ENCODE measurements at places on chromosomes 5 and 9. TPM values are rescaled to one million over a fixed set of nuclear protein-coding genes. Genes with fewer than 3 reads are reported as not detected.

DNA sequence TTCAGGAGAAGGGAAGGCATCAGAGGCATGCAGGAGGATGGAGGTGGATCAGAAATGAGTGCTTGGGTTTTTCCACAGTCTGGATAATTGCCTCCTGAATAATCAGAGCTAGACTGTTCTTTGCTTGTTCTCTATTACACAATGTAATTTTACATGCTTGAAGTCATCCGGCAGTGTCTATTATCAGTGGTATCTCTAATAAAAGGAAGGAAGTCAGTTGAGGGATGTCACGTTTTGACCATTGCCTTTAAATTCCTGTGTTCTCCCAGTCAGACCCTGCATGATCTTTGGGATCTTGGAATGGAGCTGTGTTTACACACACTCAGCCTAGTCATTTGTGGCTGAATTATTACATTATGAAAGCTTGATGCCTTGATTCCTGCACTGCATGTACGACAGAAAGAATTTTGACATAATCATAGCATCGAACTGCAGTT, 91.0 kb downstream of the PDE8B start:
- no peaks in the 10 kb centered on the region for H3K4me1 ChIP-seq
- DNase-seq, result no peak
- no peaks in the 10 kb centered on the region for H3K36me3 ChIP-seq
- H3K27me3 ChIP-seq, result peaks cover 19% of the 10 kb centered on the region

GRCh38 chr5:39758426-39758825, 333.6 kb upstream of the DAB2 start:
- H3K27me3 ChIP-seq, result peaks cover 5% of the 10 kb centered on the region
- H3K36me3 ChIP-seq, result no peaks in the 10 kb centered on the region
- DNase-seq, result no peak
- no peak overlapping the region for H3K4me3 ChIP-seq
- no peak overlapping the region for H3K27ac ChIP-seq

The HAVCR1 gene
- total RNA-seq, result 2.7 TPM

DNA sequence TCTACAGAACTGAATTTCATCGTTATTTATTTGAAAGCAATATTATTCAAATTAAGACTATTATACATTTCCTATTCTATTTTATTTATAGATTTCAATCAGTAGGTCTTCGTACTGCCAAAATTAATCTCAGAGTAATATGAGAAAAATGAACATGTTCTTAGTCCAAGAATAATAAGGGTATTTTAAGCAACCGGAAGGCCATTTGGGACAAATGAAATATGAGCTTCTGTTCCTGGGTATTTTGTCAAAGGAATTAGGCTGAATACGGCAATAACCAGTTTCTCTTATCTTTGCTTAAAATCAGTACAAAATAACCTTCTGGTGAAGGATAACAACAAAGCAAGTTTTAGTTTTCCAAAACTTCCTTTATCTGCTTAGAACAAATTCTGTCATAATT, 410.3 kb upstream of the PRR16 start:
- no peak overlapping the region for H3K4me3 ChIP-seq
- no peaks in the 10 kb centered on the region for H3K36me3 ChIP-seq
- H3K27ac ChIP-seq, result no peak overlapping the region
- H3K27me3 ChIP-seq, result no peaks in the 10 kb centered on the region
- no peaks in the 10 kb centered on the region for H3K4me1 ChIP-seq

DNA sequence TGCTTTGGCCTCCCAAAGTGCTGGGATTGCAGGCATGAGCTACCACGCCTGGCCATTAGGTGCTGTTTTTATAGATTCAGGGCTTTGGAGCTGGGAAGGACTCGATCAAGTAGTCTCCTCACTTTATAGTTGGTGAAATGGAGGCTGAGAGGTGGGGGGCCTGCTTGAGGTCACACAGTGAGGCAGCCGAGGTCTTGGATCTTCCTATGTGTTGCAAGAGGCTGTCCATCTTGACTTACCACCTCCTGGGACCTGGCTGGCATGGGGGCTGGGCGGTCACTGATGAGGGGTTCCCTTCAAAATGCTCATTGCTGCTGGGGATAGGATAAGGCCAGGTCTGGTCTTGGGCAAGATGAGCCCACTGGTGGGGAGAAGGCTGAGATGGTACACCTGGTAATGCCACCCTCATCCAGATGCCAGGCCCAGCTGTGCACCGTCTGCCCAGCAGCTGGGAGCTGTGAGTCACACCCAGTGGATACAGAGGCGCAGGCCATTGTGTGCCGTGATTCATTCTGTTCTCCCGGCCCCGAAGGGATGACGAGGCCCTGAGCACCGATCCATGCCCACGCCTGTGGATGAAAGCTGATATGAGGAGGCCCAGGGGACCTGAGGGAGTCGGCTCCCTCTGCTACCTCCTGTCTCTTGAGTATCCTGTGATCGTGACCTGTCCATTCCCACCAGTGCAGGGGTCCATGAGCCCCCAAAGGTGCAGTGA, 10.5 kb upstream of the NDST1 start:
- H3K27ac ChIP-seq, result no peak overlapping the region
- no peak overlapping the region for H3K4me3 ChIP-seq
- no peaks in the 10 kb centered on the region for H3K4me1 ChIP-seq
- no peaks in the 10 kb centered on the region for H3K27me3 ChIP-seq
- DNase-seq, result no peak
- H3K36me3 ChIP-seq, result no peaks in the 10 kb centered on the region

DNA sequence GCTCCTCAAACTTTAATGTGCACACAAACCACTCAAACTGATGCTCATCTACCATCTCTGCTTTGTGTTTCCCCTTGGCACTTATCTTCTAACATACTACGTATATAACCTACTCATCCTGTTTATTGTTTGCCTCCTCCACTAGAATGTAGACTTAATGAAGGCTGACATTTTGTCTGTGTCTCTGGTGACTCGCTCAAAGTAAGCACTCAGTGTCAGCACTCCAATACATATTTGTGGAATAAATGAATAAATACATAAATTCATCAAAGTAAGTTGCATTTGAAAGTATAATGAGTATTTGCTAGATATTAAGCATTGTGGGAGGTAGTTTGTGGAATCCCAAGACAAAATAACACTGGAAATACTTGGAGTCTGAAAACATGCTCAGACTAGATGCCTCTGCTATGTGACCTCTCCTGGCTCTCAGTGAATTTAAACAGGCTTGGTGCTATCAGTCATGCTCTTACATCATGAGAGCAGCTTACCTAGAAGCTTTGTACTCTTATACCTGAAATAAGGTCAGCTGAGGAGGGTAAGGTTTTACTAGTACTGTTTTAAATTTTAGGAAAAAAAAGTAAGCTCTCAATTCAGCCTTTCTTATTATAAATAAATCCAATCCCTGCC, 37.0 kb upstream of the RANBP6 start:
- peaks cover 1% of the 10 kb centered on the region for H3K27me3 ChIP-seq
- no peak overlapping the region for H3K27ac ChIP-seq
- H3K4me3 ChIP-seq, result no peak overlapping the region
- DNase-seq, result no peak
- no peaks in the 10 kb centered on the region for H3K36me3 ChIP-seq

The SPATA24 gene
- total RNA-seq, result 3.3 TPM

DNA sequence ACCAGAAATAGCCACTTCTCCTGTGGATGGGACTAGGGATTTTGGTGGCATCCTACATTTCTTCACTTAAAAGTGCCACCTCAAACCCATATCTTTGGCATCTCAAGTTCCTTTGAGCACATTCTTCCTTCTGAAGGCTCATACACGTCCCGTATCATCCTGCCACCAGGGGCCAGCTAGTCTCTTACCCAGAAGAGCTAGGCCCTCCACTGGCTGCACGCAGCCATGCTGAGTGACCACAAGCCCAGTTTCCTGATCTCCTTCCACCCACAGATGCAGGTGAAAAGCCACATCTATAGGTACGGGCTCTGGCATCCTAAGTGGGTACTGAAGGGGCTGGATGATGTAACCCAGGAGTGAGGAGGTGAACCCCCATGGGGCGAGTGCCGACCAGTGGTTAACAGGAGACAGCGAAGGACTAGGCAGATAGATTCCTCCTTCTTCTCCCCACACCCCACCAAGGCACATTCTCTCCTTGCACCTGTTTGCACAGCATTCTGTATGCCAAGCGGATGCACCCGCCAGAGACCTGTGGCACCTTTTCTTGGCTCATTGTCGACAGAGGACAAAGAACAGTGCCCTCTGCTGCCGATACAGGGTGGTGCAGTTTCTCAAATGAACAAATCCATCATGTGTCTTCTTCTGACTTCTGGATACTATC, 14.4 kb upstream of the SCGB3A1 start:
- no peak overlapping the region for H3K4me3 ChIP-seq
- DNase-seq, result peak; percentile 74
- no peaks in the 10 kb centered on the region for H3K36me3 ChIP-seq

- H3K4me3 ChIP-seq, result no peak overlapping the region
- no peak for DNase-seq
- no peaks in the 10 kb centered on the region for H3K27me3 ChIP-seq
- peaks cover 18% of the 10 kb centered on the region for H3K4me1 ChIP-seq
Observed at GRCh38 chr5:95530416-95530815, 24.4 kb downstream of the SKIC3 start.

DNA sequence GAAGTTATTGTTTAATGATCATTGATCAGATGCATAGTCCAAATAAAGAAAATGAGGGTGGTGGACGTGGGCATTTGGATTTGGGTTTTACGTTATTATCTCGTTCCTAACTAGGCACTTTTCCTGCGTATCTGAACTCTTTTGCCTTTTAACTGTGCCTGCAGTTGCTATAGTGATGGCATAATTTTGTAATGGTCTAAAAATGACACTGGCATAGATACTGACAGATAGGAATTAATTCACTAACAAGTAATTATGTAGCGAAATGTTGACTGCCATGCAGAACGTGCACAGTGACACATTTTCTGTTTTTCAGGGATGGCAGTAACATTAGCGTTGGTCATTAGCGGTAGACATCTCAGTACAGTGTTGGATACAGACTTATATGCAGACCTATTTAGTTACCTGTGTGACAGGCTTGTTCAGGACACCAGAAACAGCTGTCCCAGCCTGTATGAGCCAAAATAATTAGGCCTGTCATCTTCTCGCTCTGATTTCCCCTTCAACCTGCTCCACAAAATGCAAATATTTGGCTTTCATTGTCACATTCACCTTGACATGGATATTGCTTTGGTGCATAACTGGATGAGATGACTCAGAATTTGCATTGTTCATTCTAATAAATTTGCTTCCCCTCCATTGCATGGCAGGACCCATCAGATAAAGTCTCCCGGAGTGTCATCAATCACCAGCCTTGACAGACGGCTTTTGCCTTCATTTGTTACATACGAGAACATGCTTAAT, 413.3 kb upstream of the IRX1 start:
- DNase-seq, result no peak
- no peak overlapping the region for H3K4me3 ChIP-seq
- H3K27me3 ChIP-seq, result no peaks in the 10 kb centered on the region
- H3K36me3 ChIP-seq, result no peaks in the 10 kb centered on the region

DNA sequence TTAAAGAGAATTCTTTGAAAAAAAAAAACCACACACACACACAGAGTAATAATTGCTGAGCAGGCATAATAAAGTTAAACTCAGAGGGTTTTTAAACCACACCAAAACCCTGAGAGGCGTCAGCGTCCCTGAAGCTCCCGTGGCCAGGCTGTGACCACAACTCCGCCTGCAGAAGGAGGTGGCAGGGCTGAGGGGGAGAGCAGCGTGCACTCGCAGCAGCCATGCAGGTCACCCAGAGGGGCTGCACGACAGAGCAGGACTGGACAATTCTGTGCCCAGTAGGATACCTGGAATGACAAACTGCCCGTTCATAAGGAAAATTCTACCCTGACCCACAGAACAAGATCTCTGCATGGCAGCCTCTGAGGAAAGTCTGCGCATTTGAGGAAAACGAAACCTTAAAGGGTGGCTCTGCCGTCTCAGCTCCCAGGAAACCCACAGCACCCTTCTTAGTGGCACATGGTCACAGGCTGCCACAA, 44.0 kb downstream of the ROR2 start:
- no peak overlapping the region for H3K4me3 ChIP-seq
- peak; percentile 47 for DNase-seq
- peaks cover 5% of the 10 kb centered on the region for H3K4me1 ChIP-seq
- no peak overlapping the region for H3K27ac ChIP-seq
- H3K27me3 ChIP-seq, result peaks cover 7% of the 10 kb centered on the region

DNA sequence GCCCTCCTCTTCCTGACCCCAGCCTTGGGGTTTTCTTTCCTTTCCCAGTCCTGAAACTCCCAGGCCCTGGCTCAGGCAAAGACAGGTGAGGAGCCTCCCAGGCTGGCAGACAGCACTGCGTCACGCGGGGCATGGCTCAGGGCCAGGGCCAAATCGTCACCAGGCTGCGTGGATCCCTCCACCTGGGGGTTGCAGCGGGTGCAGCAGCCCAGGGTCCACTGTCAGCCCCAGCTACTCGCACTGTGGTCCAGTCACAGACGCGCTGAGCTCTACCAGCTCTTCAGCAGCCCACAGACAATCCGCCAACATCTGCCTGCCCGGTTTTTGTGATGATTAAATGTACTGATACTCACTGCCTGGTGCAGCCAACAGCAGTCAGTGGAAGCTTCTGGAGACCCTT, 12.1 kb downstream of the FAM78A start:
- peak overlapping the region; percentile 87 for H3K4me3 ChIP-seq
- H3K27ac ChIP-seq, result peak overlapping the region; percentile 92
- H3K4me1 ChIP-seq, result peaks cover 84% of the 10 kb centered on the region
- peaks cover 6% of the 10 kb centered on the region for H3K36me3 ChIP-seq
- H3K27me3 ChIP-seq, result no peaks in the 10 kb centered on the region

DNA sequence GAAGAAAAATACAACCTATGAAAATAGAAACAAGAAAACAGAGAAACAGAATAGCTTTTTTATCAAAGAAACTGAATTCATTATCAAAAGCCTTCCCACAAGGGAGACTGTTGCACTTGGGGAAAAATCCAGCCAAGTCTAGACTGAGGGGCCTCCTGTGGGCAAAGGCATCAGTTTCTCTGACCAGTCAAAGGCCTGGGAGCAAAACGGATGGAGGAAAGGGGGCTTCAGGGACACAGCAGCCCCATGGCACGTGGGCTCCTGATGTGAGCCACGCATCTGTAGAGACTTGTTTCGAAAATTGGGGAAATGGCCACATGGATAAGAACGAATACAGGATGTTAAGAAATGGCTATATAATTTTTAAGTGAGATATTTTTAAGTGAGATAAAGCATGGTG, 21.1 kb downstream of the ZDHHC11B start:
- peak overlapping the region; percentile 18 for H3K27ac ChIP-seq
- H3K27me3 ChIP-seq, result no peaks in the 10 kb centered on the region
- no peak for DNase-seq
- H3K4me1 ChIP-seq, result peaks cover 11% of the 10 kb centered on the region
- no peaks in the 10 kb centered on the region for H3K36me3 ChIP-seq
- H3K4me3 ChIP-seq, result no peak overlapping the region

GRCh38 chr5:134592141-134592746, 40.4 kb downstream of the SAR1B start:
- no peak overlapping the region for H3K27ac ChIP-seq
- H3K27me3 ChIP-seq, result peaks cover 9% of the 10 kb centered on the region

DNA sequence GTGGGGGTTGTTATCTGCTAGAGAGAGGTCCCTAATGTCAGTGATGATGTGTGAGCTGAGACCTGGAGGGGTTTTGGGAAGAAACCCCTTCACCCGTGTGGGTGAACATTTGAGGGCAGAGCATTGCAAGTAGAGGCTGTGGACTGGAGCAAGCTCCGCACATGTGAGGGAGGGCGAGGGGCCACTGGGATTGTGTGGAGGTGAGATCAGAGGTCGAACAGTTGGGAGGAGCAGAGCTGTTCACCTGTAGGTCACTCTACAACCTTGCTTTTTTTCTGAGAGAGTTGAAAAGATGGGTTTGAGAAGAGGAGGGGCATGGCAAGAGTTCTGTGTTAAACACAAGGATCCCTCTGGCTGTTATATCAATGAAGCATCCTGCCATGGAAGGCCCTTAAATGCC, 480.4 kb upstream of the ZNF608 start:
- H3K27ac ChIP-seq, result no peak overlapping the region
- H3K4me3 ChIP-seq, result no peak overlapping the region
- H3K4me1 ChIP-seq, result no peaks in the 10 kb centered on the region
- H3K27me3 ChIP-seq, result no peaks in the 10 kb centered on the region

GRCh38 chr5:79932510-79933504, 58.3 kb downstream of the MTX3 start:
- H3K4me1 ChIP-seq, result peaks cover under 1% of the 10 kb centered on the region
- peaks cover 7% of the 10 kb centered on the region for H3K27me3 ChIP-seq
- H3K36me3 ChIP-seq, result no peaks in the 10 kb centered on the region

The CCDC183 gene
- total RNA-seq, result 0.72 TPM

The LCN1 gene
- not detected for total RNA-seq
